Left forelimb (tissue), 1 donor: ENCODE measurements at places on chromosomes 4 and X.

DNA sequence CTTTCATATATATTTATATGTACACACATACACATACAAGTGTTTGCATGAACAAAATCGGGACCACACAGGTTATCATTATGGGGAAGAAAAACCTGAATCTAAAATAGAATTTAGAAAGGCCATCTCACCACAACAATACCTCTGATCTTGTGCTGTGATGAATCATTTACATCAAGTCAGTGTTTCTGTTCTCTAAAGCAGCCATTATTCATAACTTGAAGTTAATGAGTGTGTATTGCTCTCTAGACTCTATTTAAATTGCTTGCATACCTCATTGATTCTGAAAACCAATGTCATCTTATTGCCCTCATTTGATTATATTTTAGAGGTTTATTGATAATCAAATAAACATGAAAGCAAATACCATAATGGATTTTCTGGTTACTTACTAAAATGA, 71.6 kb downstream of the FAM114A1 start:
- no peak for DNase-seq

GRCh38 chrX:131734621-131735020, 190.7 kb downstream of the OR13H1 start:
- no peak for DNase-seq

DNA sequence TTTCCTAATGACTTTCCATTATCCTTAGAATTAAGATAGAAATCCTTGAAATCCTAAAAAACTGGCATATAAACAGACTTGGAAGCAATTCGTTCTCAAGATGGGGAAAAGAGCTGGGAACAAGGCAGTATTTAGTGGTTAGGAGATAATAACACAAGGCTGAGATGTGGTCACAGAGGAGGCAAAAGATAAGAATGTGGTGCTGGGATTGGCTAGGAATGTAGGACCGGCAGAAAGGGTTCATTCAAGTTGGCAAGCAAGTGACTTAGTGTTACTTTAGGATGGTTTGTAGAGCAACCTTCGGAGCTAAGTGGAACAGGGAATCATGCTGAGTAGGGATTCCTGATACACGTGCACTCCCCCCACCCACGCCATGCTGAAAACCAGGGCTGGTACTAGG, 121.9 kb upstream of the RPS6KA3 start:
- DNase-seq, result no peak

- DNase-seq, result no peak
These were observed 444.2 kb downstream of the IDS start for GRCh38 chrX:149060921-149061320.

DNA sequence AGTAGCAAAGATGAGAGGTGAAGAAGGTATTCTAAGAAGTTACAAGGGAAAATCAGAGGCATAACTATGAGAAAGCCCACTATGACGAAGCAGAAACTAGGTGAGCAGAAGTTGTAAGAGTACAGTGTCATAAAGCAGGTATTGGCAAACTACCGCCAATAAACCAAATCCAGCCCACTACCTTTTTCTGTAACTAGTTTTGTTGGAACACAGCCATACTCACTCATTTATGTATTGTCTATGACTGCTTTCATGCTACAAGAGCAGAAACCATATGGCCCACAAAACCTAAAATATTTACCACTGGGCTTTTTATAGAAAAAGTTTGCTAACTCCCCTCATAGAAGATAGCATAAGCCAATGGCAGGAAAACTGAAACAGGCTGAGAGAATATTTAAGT, 31.8 kb upstream of the ZCCHC13 start:
- DNase-seq, result no peak

DNA sequence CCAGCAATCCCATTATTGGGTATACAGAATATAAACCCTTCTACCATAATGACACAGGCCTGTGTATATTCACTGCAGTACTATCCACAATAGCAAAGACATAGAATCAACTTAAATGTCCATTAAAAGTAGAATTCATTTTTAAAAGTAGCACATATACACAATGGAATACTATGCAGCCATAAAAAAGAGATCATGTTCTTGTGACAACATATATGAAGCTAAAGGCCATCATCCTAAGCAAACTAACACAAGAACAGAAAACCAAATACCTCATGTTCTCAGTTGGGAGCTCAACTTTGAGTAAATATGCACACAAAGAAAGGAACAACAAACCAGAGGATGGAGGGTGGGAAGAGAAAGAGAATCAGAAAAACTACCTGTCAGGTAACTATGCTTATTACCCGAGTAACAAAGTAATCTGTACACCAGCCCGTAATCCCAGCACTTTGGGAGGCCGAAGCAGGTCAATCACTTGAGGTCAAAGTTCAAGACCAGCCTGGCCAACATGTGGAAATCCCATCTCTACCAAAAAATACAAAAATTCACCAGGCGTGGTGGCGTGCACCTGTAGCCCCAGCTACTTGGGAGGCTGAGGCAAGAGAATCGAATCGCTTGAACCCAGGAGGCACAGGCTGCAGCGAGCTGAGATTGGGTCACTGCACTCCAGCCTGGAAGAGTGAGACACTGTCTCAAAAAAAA, 22.8 kb downstream of the DHX15 start:
- DNase-seq, result no peak

GRCh38 chrX:17634542-17635207, 102.6 kb upstream of the SCML1 start:
- DNase-seq, result no peak

DNA sequence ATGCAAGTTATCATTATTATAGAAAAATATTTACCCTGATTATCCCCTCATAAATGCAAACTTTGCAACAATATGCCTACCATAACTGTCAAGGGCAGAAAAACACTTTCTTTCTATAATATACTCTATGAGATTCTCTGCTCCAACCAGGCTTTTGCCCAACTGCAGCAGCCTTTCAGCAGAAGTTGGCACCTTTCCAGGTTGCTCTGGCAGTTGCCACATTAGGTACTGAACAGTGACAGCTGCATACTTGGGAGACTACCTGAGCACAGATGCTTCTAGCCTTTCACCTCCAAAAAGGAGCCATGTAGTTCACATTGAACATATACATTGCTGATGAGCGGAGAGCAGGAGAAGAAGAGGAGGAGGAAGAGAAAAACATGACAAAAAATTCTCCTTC, 69.5 kb upstream of the BRWD3 start:
- DNase-seq, result no peak

DNA sequence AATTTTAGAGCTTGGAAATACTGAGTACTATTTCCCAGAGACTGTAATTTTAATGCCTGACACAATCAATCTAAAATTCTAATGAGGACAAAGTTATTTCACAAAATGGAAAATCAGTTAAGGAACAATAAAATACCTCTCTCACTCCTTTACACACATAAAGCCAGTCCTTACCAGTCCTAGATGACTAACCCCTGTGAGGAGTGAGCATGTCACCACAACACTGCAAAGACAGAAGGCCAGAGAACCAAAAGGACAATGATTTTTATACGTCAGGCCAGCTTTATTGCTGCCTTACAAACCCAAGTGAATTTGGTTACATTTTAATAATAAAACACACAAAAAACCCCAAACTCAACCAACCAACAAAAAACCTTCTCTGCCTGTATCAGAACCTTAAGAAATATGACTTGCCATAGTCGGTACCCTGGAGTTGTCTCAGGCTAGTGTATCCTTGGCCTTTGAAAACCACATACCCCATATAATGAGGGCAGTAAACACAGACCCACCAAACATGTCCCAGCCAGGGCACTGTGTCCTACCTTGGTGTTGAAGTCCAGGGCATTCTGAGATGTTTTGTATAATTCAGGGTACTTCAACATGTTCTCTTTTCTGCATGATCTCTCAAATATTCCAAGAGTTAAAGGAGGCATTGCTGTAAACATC, 57.6 kb downstream of the SHISA3 start:
- DNase-seq, result no peak

- DNase-seq, result no peak
These were observed 492.5 kb upstream of the INTU start for GRCh38 chr4:127140306-127140705.

DNA sequence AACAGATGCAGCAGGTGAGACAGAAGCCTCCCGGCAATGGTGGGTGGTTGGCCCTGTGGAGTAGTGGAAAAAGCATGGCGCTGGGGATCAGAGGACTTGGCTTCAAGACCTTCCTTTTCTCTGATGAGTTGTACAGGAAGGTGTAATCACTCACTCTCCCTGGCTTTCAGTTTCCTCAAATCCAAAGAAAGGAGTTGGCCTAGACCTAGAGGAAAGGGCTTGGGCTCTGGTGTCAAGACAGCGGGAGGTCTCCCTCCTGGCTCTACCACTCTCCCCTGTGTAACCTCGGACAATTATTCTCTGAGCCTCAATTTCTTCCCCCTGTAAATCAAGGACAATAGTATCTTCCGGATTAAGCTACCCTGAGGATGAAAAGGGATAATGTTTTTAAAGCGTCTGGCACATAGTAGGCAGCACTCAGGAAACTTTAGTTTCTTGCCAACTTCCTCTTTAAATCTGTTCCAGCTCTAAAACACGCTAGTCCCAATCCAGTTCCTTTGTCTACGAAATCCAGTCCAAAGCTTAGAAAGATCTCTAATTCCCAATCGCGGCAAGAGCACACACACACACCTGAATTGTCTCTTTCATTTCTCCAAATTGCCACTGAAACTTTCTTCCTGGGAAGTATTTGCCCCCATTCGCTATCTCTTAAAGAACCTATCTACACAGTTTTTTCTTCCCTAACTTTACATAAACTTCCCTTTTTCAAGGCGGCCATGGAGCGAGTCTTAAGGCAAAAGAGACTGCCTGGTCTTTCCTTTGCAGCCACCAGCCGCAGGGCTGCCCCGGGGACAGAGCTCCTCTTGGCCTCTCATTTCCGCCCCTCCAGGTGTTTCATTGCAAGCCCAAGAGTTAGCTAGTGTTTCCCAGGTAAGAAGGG, 29.9 kb upstream of the GPC4 start:
- no peak for DNase-seq

GRCh38 chr4:105461221-105461620, 12.6 kb downstream of the PPA2 start:
- no peak for DNase-seq

GRCh38 chr4:88573995-88574394, 18.3 kb upstream of the HERC3 start:
- no peak for DNase-seq

DNA sequence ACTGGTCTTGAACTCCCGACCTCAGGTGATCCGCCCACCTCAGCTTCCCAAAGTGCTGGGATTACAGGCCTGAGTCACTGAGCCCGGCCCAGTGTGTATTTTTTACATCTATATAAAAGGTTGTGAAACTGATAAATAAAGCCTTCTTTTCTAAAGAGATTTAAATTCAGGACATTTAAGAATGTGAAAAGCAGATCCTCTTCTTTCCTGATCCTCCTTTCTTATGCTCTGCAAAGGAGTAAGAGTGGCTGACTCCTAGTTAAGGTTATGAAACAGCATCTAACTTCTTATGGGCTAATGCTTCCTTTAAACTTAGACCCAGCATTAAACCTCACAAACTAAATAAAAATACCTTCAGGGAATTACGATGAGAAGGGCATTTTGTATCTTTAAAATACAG, 197.7 kb upstream of the MAB21L2 start:
- DNase-seq, result no peak

DNA sequence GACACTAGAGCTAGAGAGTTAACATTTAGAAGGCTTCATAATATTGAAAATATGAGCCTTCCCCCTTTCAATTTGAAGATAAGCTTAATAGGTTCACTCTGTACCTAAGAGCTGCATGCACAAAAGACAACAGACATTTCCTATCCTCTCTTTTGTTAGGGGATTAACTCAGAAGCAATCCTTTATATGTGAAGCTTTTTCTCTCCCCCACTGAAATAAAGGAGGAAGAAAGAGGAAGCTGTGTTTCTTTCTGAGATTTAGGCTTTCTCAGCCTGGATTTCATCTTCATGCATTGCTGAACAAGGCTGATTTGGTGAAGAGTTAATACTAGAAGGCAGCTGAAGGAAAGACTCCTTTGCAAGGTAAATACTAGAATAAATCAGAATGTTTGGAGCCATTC, 21.0 kb upstream of the CABS1 start:
- no peak for DNase-seq

DNA sequence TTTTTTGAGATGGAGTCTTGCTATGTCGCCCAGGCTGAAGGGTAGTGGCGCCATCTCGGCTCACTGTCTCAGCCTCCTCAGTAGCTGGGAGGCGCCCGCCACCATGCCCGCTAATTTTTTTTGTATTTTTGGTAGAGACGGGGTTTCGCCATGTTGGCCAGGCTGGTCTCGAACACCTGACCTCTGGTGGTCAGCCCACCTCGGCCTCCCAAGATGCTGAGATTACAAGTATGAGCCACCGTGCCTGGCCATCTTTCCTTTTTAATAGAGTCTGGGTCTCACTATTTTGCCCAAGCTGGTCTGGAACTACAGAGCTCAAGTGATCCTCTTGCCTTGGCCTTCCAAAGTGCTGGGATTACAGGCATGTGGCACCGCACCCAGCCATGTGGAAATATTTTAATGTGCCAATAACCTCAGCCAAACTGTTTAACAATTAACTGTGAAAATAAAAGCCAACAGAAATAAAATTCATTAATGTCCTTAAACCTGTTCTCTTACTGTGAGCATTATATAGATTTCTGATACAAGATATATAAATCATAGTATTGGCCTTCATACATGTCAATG, 16.3 kb downstream of the PDS5A start:
- no peak for DNase-seq

GRCh38 chr4:186405957-186406356, 140.0 kb downstream of the F11 start:
- no peak for DNase-seq

DNA sequence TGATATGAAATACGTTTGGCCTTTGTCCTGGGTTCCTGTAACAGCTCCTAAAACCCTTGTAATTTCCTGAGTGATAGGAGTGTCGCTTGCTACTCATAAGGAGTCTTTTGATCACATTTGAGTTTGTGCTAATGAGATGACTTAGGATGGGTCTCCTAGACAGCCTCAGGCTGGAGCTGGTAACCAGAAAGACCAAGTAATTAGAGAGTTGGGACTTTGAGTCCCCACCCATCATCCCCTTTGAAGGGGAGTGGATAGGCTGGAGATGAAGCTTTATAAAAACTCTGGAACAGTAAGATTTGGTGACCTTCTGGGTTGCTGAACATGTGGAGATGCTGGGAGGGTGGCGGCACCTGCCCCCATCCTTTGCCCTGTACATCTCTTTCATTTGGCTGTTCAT, 2.9 kb downstream of the SEC24B start:
- DNase-seq, result no peak

GRCh38 chr4:75698963-75699228, 25.5 kb upstream of the USO1 start:
- no peak for DNase-seq

DNA sequence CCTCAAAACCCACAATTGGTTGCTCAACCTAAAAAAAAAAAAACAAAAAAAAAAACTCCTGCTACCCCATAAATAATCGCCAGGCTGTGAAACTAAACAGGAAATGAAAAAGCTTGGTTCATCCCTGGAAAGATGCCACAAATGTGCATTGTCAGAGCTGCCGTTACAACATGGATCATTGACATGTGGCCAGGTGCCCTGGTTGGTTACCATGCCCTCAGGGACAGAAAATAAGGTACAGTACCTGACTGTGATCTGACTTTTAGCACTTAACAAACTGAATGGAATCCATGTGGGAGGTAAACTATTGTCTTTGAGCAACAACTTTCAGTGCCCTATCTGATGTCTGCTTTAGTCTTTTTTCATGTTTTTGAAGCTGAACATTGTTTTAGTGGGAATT, 118.0 kb upstream of the RPL34 start:
- DNase-seq, result no peak
